Stimulated activated CD4-positive, alpha-beta T cell treated with anti-CD3 and anti-CD28 coated beads, Interleukin-2, amount 100 ng/mL, for 24 hours (primary cell): ENCODE measurements at places on chromosomes 5 and 9.

GRCh38 chr5:7668161-7668560, 182.8 kb downstream of the CFAP90 start:
- DNase-seq: no peak

DNA sequence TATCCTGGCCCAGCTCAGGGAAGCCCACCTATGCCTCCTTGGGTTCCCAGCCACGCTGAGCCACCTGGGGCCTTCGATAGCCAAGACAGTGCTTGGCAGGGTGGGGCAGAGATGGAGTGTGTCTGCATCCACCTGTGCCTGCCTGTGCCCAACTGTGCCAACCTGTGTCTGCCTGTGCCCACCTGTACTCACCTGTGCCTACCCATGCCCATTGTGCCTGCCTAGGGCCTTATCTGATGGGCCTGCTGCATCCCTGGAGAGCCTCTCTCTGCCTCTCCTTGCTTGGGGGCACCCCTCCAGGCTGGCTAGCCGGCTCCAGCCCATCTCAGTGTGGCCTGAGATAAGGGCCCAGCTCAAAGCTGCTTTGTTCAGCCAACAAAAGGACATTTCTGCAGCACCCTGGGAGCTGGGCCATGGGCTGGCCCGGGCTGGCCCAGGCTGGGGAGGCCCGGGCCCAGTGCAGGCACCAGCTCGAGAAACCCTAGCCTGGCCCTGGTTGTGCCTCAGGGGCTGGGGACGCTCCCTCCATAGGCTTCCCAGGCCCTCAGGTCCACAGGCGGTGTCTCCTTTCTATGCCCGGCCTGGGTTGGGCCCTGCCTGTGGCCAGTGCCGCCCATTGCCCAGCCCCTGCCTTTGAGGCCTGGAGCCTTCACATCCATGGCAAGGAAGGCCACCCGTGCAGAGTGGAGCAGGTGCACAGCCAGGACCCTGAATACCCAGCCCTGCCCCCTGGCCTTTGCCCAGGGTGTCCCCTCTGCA, 37.3 kb upstream of the NOTCH1 start:
- no peak for DNase-seq

- no peak for DNase-seq
Observed at GRCh38 chr5:115229606-115230005, 33.1 kb downstream of the PGGT1B start.

DNA sequence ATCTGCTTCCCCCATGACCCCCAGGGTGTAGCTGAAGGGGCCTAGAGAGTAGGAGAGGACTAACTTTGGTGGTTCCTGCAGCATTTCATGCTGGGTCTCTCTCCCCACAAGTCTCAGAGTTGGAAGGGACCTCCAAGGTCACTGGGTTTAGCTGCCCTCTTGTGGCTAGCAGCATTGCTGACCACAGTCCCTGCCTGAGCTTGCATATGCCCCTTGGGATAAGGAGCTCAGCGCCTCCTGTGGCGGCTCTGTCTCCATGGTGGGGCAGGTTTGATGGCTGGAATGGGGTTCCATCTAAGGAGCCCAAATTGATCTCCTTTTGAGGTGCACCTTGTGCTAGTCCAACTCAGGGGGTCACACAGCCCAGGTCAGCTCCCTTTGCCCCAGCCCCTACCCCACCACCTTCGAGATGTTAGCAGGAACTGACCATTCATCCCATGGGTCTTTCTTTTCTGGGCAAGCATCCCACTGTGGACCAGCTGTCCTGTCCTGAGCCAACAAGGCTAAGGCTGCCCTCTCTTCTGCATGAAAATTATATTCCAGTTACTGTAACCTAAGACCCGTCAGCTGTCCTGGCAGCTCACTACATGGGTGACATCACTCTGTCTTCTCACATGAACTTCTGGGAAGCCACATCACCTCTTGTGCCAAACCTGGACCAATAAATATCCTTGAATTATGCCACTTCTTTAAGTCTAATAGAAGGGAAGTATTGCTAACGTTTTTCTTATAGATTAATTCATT, 196.2 kb downstream of the HSPA4 start:
- no peak for DNase-seq

- no peak for DNase-seq
Observed at GRCh38 chr5:62082370-62082801, 223.6 kb upstream of the KIF2A start.

DNA sequence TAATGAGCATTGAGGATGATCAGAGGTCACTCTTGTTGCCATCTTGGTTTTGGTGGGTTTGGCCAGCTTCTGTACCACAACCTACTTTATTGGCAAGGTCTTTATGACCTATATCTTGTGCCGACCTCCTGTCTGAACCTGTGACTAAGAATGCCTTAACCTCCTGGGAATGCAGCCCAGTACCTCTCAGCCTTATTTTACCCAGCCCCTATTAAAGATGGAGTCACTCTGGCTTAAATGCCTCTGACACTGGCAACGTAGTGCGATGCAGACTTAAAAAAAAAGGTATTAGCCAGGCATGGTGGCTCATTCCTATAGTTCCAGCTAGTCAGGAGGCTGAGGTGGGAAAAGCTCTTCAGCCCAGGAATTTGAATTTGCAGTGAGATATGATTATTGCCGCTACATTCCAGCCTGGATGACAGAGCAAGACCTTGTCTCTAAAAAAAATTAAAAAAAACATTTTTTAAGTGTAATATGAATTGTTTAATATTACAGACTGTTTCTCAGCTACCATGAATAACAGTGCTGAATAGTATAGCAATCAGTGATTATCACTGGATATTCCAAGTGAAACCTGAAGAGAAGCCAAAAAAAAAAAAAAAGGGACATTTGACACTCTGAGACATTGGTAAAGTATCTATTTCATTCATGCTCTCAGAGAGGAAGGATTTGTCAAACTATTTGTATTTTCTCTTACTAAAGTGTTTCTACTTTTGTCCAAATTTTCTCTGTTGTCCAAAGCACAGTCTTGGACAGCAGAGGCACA, 18.3 kb upstream of the STOM start:
- DNase-seq: no peak

DNA sequence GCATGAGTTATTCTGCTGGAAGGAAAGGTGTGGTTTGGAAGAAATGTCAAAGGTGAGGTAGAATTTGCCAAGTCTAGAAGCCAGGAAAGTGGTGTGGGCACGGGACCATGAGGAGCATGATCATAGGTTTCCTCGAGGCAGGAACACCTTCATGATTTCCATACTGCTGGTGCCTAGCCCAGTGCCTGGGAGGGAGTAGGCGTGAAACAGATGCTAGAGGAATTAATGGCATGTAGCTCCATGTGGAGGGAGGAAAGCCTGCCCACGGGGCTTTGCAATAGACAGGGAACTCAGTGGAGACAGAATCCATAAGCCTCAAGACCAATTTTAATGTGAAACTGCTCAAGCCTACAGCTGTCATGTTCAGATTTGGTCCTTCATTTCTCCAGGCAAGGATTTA, 35.1 kb downstream of the TTLL11 start:
- no peak for DNase-seq

GRCh38 chr9:76441551-76442322, 17.2 kb upstream of the GCNT1 start:
- DNase-seq: peak; percentile 44

DNA sequence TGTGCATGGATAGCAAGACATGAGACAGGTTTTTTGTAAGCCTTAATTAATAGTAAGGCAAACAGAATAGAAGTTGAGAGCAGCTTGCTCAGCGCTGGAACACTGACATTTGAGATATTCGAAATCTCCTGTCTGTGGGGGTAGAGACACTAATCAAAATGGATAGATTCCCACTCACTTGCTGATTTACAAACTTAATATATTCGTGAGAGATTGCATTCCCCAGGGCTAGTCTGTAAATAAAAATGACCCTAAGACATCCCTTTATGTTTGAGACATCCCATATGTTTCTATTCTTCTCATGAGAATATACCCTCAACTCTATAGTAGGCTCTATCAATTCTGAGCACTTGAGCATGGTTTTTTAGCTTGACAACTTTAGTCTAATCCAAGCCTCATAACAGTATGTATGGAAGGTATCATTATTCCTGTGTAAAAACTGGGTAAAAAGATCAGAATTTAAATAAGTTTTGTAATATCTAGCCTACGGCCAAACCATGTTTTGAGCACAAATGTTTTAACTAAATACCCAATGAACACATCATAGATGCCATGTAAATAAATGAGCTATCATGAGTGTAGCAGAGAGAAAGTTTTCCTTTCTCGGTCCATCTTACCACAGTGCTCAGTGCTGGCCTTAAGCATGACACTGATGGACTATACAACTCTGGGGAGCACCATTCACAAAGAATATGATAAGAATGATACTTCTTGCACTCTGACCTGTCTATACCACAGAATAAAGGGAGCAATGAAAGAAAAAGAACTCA, 609.2 kb downstream of the PSAT1 start:
- DNase-seq: no peak

DNA sequence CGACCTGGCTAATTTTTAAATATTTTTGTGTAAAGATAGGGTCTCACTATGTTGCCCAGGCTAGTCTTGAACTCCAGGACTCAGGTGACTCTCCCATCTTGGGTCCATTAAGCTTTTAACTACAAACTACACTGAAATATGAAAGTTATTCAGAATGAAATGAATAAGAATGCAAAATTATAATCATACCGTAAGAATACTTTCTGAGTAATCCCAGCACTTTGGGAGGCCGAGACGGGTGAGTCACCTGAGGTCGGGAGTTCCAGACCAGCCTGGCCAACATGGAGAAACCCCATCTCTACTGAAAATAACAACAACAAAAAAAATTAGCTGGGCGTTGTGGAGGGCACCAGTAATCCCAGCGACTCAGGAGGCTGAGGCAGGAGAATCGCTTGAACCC, 1.1 kb upstream of the ORM1 start:
- DNase-seq: peak; percentile 32
